ENCODE measurements at places on chromosomes 2 and 18.

GRCh38 chr2:158761621-158762020 lies 33.5 kb upstream of the DAPL1 start:
- no peak for DNase-seq

- no peak for DNase-seq
Measured at GRCh38 chr2:220619525-220620220, 952.4 kb downstream of the EPHA4 start.

DNA sequence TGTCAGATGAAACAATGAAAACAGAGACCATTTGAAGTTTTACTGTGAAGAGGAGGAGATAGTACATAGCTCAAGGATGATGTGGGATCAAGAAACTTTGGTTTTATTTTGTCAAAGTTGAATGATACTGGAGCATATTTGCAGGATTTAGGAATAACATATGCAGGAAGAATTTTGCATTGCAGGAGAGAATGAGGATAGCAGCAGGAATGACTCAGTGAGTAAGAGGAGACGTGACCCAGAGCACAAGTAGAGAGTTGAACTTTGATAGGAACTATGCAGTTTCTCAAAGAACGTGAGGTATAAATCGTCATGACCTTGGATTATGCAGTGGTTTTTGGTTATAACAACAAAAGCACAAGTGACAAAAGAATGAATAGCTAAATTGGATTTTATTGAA lies 47.7 kb downstream of the MAPRE2 start:
- DNase-seq = no peak

DNA sequence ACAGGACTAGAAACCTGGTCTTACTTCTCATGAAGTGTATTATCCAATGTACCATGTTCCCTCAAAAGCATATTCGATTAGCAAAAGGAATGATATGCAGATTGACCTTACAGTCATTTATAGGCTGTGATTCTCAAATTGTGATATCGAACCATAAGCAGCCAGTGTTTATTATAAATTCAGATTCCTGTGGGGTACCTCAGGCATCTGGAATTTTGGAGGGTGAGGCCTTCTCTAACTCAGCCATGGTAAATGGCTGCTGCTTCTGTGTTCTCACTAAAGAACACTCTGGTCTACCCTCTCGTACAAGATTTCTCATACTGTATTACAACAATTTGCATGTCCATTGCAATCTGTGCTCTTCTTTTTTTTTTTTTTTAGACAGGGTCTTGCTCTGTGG lies 84.5 kb downstream of the PRPF40A start:
- no peak for DNase-seq

DNA sequence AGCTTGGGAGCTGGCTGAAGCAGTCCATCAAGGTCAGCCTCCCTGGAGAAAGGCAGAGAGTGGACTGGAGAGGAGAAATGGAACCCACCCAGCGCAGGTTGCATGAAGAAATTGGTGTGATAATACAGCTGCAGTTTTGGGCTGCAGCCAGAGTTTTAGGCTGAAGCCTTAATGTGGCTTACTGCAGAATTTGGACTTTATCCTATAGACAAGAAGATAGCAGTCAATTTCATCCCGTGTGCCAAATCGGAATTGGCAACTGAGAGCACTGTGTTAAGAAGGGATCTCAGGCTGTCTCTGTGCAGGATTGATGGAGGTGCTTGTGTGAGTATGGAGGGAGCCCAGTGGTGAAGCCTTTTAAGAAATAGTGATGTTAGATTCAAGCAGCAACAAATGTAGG lies 7.5 kb downstream of the SGPP2 start:
- no peak for DNase-seq

- DNase-seq = no peak
Measured at GRCh38 chr2:215619022-215619958, 183.4 kb upstream of the FN1 start.

DNA sequence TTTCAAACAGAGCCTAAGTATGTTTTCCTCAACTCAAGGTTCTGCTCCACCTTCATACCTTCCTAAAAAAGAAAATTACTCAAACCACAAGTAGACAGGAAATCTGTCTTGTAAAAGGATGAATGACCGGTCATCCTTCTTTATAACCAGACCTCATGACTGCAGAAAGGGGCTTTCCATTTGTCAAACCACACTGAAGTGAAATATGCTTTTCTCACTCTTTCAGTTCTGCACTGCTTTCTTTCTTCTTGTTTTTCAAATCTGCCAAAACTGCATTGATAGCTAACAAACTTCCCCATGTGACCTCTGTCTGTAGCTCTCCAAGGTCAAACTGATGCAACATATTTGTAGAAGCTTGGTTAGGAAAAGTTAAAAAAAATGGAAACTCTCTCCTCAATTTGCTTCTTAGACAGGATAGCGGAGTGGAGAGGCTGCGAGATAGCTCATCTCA lies 308.9 kb upstream of the CCDC68 start:
- DNase-seq = no peak

- DNase-seq = no peak
Measured at GRCh38 chr2:175815537-175815936, 186.5 kb downstream of the LNPK start.

DNA sequence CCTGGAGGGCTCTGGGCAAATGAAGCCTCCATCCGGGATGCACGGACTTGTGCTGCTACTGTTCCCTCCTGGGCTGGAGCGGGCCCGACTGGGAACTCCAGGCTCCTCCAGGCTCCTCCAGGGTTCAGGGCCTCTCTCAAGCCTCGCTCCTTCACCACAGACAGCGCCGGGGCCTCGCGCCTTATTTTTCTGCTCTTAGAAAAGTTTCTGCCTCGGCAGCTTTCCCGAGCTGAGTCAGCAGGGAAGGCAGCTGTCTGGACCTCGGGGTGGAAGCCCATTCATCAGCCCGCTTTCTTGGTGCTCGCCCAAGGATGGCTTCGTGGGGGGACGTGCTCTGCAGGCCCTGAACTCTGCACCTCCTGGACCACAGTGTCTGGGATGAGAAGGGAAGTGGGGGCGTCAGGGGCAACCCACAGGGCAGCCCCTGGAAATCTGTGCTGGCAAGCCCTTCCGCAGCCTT lies 12.9 kb upstream of the TEX51 start:
- DNase-seq = no peak

- peak; percentile 19 for DNase-seq
Measured at GRCh38 chr2:10548626-10549025, 100.5 kb upstream of the ODC1 start.

- no peak for DNase-seq
Measured at GRCh38 chr2:46067501-46068305, 229.5 kb upstream of the EPAS1 start.

DNA sequence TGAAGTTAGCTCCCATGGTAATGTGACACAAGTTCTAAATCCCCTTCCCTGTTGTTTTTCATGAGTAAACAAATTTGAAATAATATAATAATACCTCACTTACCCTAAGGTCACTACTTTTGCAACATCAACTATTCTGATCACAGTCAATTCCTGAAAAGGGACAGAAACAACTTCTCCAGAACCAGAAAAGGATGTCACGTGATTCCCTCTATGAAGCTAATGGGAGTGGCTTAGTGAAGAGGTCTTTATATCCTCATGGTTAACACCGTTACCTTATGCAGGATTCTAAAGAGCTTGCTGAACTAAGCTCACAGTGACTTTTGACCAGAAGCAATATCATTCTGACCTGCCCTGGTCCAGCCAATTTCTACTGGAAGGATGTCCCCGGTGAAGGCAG lies 51.6 kb downstream of the DOCK10 start:
- no peak for DNase-seq

DNA sequence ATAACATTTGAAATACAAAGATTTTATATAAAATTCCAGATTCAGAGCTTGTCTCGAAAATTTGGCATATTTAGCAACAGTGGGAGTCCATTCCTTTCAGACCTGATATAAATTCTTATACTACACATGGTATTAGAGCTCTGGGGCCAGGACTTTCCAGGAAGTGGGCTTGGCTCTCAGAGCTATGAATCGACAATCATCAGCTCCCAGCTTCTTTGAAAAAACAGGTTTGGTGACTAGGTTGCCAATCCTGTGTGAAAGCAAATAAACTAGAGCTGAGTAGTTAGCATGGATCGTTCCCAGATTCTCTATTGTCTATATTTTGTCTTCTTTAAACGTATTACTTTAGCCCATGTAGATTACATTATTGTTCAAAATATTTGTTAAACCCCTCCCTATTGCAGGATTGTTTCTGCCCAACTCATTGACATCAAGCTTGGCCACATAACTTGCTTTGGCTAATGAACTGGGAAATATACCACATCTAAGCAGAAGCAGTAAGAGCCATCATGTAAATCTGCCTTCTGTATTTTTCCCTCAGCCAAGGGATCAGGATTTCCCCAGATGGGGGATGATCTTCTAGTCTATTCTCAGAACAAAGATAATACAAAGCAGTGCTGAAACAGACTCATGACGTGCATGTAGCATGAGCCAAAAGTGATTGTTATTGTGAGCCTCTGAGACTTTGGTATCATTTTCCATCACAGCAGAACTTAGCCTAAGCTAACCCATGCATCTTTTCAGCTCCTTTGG lies 105.4 kb downstream of the KCNH7 start:
- DNase-seq = peak; percentile 57

DNA sequence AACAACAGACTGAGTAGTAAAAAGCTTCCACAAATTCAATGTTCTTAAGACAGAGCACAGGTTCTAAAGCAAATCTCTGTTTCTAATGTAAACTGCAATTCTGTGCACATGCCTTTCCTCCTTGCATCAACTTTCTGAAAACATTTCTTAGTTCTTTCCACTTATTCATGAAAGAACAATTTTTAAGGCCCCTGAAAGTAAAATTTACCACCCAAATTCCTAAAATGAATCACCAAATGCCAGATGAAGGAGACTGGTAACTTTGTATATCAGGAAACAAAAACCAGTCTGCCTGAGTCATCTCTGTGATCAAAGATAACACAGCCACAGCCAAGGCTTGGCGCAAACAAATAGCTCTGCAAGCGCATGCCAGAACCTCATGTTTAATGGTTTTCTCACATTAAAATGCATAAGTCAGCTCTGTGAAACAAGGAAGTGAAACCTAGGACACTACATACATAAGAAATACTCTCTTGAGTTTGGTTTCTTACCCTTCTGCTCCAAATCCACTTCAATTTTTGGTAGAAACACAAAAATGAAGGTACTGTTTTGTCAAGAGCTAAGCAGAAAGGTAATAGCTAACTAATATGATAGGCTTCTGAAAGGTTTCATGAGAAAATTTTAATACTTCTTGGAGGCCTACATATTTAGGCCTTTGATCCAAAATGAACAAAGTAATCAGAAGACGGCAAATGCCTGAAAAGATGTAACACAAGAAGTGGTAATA lies 169.4 kb downstream of the THADA start:
- DNase-seq = no peak

- DNase-seq = no peak
Measured at GRCh38 chr18:48320639-48320945, 88.6 kb downstream of the ZBTB7C start.

DNA sequence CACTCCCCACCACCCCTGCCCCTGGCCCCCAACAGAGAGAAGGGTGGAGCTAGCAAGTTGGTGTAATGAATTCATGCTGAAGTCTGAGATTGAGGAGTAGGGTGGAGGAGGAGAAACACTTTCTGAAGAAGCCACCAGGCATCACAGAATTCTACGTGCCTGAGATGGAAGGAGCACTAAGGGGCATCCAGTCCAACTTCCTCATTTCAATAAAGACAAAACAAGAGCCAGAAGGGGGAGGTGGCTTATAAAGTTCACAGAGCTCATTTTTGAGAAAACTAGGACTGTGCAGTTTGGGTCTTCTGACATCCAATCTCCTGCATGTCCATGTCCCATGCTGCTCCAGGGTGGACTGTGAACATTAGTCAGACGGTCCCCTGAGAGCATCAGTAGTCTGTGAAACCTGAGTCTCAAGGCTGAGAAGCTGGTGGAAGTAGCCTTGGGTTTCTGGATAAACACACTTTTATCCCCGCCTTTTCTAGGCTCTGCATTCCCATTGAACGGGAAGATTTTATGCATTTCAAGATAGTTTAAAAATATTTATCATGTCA lies 77.7 kb downstream of the TRIM43 start:
- no peak for DNase-seq

DNA sequence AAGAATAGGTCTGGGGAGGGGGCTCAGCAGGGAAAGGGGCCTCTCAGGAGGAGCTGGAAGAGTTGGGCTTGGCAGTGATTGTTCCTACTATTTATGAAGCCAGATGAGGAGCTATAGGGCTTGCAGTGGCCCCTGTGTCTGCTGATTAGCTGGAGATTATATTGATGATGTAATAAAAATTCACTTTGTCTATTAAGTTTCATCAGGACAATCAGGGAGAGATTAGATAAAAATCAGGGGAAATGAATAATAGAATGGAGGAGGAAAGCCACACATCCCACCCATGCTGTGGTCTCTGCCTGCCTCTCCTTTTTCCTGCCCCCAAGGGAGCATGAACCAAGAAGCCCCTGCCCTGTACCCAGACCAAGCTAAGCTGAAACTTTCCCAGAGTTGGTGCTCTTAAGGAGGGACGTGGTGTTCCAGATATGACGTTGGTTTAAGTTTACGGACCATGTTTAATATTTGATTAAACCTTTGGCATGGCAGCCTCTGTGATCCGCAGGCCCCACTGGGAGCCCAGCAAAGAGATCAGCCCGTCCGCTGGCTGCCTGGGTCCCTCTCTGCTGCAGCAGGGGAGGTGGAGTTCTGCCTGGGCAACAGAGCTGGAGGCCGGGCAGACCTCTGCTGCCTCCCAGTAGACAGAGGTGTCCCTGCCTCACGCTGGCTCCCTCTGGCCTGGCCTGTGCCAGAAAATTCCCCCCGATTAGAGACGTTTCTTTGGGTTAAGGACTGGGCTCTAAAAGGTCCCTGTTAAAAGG lies 15.3 kb downstream of the CELF4 start:
- no peak for DNase-seq

- DNase-seq = no peak
Measured at GRCh38 chr2:183541766-183542165, 417.5 kb downstream of the NUP35 start.

DNA sequence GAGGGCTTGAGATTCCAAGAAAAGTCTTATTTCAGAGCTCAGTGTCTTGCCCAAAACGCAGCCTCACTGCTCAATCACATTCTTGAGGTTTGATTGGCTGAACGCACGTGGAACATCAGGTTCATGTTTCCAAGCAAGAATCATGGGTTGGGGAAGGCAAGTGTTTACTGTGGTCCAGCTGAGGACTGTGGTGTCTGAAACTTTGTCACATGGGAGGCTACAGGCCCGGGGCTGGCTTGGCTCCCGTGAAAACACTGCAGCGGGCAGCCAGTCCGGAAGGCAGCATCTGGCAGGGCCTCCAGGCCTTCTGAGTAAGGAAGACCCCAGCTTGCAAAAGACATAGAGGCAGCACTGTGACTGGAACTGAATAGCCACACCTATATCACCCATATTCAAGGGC lies 84.7 kb downstream of the POLR1A start:
- DNase-seq = no peak

DNA sequence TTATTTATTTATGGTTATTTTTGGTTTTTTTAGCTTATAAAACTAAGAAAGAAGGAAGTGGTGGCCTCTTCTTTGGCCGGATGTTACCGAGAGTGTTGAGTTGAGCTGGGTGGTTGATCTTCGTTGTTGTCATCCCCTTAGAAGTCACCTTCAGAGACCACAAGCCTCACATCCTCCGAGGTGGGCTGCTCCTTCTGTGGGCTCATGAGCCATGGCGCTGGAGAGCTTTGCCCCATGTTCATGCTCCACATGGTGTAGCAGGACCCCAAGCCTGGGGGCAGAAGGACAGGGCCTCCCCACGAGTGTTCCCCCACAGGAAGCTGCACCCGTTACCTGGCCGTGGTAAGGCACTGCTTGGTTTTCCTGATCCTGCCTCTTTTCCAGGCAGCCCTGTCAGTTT lies 23.4 kb downstream of the SNTG2 start:
- no peak for DNase-seq
